H1 (cell line): ENCODE measurements at places on chromosomes 7 and 10.

DNA sequence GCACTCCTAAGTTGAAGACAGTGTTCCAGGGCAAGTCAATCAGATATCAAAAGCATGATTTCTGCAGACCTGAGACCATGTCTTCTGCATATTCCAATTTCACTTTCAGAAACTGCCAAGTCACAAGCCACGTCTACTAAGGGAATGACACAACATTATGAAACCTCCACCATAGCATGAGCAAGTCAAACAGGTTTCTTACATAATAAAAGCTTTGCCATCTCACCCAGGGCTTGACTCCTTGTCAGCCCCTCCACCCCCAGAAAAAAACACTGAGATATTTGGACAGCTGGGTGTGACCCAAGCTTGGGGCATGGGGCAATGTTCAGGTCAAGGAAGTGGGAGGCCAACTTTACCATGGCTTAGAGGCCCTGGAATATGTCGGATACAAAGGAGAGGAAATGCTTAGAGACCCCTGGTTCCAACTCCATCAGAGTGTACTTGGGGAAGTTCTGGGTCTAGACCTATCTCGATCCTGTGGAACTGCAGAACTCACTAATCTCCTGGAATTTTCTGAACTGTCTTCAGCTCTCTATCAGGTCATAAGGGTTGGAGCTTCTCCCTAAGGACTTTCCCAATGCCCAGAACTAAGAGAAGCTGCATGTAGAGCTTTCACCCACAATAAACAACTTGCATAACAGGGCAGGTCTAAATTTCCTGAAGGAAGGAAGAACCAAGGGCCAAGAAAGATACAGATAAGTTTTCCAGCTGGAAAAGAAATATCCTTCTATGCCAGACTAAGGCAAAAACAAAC is 80.6 kb upstream of the NAMPT start:
- no peak for DNase-seq

GRCh38 chr7:27364344-27364758 is 121.7 kb downstream of the EVX1 start:
- DNase-seq, result no peak

DNA sequence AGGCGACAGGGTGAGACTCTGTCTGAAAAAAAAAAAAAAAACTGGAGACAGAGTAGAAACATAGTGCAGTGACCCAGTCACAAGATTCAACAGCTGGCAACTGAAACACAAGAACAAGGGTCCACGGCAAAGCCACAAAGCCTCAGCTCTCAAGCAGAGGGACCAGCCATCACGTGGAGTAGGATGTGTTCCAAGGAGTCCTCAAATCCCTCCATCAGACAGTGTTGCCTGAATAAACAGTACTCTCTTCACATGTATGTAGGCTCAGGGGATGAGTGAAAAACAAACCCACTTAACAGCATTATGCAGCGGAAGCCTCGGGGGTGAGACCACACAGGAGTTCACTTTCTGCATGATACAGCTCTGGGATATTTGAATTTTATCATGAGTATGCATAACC is 62.0 kb downstream of the SLIT1 start:
- no peak for DNase-seq

- no peak for DNase-seq
Observed at GRCh38 chr10:123604506-123604905, 61.6 kb upstream of the GPR26 start.

GRCh38 chr7:74101061-74101681 is 17.6 kb downstream of the LIMK1 start:
- DNase-seq, result no peak

GRCh38 chr7:96236198-96237039 is 85.5 kb downstream of the SLC25A13 start:
- DNase-seq, result no peak

- DNase-seq, result no peak
Observed at GRCh38 chr10:113267619-113268562, 285.0 kb upstream of the HABP2 start.

DNA sequence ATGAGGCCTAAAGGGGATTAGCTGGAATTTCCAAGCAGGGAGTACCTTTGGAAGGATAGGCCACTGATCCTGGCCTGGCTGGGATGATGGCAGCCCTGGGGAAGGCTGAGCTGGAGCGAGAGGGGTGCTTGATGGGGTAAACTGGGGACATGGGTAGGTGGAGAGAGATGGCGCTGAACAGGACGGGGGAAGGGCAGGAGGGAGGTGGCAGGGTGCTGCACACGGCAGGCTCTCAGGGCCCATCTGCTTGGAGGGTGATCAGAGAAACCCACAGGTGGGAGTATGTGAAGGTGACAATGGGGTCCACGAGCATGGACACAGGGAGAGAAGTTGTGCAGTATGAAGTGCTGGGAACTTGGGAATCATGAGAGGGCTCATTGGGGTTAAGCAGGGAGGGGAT is 10.3 kb downstream of the MAT1A start:
- DNase-seq, result no peak

- DNase-seq, result no peak
Observed at GRCh38 chr7:131845573-131846314, 289.3 kb upstream of the PODXL start.

- DNase-seq, result no peak
Observed at GRCh38 chr7:125847692-125848091, 918.1 kb upstream of the POT1 start.

GRCh38 chr10:49023752-49024151 is 84.1 kb upstream of the LRRC18 start:
- no peak for DNase-seq

DNA sequence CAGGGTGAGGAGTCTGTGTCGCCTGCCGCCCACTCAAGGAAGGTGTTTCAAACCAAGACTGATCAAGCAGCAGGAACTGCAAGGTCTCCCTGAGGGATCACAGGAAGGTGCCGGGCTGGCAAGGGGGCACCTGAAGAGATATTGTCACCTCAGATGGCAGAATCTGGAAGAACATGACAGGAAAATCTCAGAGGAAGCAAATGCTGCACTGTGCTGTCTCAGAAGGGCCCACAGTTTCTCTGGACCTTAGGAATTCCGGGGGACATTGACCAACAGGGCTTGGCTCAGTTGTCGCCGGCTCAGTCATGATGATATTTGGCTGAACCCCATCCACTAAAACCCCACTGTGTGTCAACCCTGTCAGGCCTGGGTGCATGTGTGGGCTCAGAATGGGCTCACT is 31.9 kb upstream of the GPR26 start:
- DNase-seq, result no peak

- DNase-seq, result no peak
Observed at GRCh38 chr10:34323192-34323591, 491.9 kb downstream of the PARD3 start.

- no peak for DNase-seq
Observed at GRCh38 chr10:131881104-131881880, 19.5 kb upstream of the PPP2R2D start.

- DNase-seq, result no peak
Observed at GRCh38 chr7:1649751-1650326, 20.2 kb upstream of the ELFN1 start.

GRCh38 chr7:112079673-112080072 is 126.5 kb downstream of the DOCK4 start:
- no peak for DNase-seq
